A549 (cell line): ENCODE measurements at places on chromosomes 4 and X.

DNA sequence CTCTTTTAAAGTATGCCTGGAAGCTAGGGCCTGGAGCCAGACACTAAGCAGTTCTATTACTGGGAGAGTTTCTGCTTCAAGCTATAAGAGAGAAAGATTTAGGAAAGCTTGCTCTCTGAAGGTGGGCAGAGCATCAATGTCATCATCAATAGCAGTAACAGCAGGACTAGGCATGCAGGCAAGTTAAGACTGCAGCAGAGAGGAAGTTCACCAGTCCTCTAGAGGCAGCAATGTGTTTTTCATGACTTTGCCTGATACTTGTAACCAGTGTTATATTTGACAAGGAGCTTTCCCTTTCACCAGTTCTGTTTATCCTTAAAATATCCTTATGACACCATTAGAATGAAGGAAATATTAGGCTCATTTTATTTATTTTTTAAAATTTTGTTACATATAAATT, 237.9 kb downstream of the KCTD8 start:
- DNase-seq, result no peak

GRCh38 chr4:188300385-188300784, 161.1 kb downstream of the TRIML1 start:
- no peak for DNase-seq

DNA sequence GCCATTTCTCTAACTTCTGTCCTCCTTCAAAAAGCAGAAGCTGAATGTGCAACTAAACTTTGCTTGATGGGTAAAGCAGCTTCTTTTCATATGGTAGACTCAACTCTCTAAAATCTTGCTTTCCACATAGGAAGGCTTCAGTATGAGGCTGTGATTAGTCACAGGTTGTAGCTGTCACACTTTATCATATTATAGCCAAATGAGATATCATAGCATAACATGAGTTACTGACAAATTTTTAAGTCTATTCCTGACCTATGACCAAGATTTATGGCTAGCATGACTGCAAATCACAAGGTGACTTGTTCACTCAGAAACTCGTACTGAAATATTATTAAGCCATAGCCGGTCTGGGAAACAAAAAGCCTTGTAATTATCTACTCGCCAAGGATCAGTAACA, 998.6 kb downstream of the RPA4 start:
- no peak for DNase-seq

- no peak for DNase-seq
Observed at GRCh38 chrX:2188330-2188792, 312.4 kb downstream of the DHRSX start.

- no peak for DNase-seq
Observed at GRCh38 chr4:121973816-121974215, 22.0 kb upstream of the TRPC3 start.

DNA sequence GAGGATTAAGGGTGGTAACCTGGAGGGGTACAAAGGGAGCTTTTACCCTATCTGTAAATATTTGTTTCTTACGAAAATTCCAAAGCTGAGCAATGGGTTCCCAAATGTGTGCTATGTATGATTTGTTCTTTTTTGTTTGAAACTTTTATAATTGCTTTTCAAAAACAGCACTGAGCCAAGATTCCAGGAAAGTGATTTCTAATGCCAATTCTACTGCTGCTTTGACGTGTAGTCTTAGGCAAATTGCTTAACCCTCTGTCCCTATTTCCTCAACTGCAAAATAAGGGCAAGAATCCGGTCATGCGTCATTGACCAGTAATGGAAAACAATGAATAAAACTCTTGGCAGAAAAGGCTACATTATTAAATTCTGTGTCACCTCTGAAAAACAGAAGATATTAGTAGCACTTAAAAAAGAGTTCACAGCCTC, 454.7 kb downstream of the IL15 start:
- DNase-seq, result peak; percentile 94

DNA sequence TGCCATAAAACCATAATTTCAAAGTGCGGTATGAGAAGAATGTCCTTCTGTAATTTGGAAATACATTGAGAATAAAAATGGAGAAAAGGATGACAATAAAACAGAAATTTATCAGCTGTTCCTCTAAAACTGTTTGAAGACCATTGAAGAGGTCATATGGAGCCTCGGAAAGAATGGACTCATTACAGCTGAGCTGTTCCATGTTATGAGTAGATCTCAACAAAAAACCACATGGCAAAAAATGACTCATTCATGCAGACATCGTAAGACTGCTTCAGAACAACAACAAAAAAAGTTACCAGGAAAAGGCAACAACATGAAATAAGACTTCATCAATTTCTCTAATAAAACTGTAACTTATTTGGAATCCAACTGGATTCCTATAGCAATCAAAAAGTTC, 39.7 kb downstream of the AKAP4 start:
- no peak for DNase-seq

- DNase-seq, result no peak
Observed at GRCh38 chrX:115060013-115060412, 42.6 kb upstream of the IL13RA2 start.

GRCh38 chr4:151291485-151291884, 14.5 kb downstream of the PRSS48 start:
- no peak for DNase-seq

- no peak for DNase-seq
Observed at GRCh38 chr4:7431696-7432530, 2.8 kb downstream of the PSAPL1 start.
